ENCODE measurements at places on chromosomes 4 and X. TPM values are rescaled to one million over a fixed set of nuclear protein-coding genes. Genes with fewer than 3 reads are reported as not detected.
A peak's percentile ranks its signal among the peaks of the same experiment; 100 is the strongest.

DNA sequence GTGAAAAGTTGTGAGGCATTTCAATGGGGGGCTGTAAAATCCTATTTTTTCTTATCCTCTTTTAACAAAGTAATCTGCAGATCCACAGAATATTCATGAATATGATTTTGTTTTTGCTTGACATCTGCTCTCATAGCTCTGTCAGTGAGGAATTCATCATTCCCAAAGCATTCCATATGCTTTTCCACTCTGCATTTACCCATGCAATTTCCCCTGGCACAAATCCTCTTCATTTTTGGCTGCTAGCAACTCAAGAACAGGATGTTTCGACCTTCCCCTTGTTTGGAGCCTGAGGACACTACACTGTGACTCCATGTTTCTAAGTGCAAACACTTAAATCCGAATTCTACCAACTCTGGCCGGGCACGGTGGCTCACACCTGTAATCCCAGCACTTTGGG lies 48.5 kb downstream of the KLHL15 start:
- DNase-seq = peak; percentile 32

DNA sequence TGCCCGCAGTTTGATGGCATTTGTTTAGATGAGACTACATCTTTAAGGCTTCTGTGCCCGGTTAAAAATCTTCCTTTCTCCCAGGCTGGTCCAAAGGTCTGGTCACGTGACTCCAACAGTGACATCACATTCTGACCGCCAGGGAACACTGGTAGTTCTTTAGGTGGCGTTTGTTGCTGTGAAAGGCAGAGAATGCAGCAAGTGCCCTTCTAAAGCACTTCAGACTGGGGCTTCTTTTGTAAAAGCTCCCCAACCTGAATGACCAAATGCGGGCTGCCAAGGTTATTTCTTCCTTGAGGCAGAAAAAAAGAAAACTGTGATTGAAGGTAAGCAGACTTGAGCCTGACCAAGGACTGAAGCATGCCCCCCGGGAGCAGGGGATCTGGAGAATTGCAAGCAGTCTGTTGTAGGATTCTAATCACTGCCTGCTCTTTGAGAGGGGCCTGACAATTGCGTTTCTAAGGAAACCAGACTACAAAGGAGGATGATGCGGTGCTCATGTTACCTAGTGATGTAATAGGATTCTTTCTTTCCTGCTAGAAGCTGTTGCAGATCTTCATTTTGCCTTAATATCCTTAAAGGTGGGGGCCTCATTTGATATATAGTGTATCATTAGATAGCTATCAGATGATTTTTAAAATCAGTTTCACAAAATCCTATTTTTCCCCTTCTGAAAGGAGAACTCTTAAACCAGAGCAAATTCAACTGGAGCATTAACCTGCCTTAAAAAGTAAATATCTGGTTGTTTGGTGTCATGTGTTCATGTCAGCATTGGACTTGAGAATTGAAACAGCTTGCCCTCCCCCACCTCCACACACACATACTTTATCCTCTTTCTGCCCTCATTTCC lies 133.1 kb downstream of the AKAP4 start:
- DNase-seq = peak; percentile 51

DNA sequence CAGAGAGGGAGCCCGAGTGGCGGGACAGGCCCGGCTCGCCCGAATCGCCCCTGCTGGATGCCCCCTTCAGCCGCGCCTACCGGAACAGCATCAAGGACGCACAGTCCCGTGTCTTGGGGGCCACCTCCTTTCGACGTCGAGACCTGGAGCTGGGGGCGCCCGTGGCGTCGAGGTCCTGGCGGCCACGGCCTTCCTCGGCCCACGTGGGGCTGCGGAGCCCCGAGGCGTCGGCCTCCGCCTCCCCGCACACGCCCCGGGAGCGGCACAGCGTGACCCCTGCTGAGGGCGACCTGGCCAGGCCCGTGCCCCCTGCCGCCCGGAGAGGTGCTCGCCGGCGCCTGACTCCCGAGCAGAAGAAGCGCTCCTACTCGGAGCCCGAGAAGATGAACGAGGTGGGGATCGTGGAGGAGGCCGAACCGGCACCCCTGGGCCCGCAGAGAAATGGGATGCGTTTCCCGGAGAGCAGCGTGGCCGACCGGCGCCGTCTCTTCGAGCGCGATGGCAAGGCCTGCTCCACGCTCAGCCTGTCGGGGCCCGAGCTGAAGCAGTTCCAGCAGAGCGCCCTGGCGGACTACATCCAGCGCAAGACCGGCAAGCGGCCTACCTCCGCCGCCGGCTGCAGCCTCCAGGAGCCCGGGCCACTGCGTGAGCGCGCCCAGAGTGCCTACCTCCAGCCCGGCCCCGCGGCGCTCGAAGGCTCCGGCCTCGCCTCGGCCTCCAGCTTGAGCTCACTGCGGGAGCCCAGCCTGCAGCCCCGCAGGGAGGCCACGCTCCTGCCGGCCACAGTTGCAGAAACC lies 156.9 kb downstream of the SOWAHB start:
- no peak for DNase-seq

GRCh38 chr4:150990250-150990649 lies 24.8 kb downstream of the LRBA start:
- no peak for DNase-seq

Gene COL25A1
- 14.1 TPM for total RNA-seq

DNA sequence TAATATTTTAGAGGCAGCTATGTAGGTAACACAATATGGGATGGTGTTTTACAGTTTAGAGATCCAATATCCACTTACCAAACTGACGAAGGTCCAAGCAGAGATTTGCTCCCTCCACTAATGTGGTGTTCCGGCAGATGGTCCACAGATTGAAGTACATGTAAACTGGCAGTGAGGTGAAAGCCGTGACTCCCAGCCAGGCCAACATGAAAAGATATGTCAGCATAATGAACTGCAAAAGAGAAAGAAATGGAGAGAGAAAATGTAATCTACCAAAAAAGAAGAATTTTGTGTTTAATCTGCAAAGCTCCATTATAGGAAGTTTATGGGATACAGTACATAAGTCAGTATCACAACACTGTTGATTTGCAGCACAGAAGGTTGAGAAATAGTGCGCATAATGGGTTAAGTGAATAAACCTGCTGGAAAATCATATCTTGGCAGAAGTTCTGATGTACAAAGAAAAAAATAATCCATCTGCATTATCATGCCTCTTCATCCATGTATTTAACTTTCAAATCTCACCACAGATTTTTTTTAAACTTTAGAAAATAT lies 160.2 kb downstream of the GPM6A start:
- DNase-seq = no peak

All from tongue (tissue), 3 donors.